Endothelial cell of umbilical vein (primary cell): ENCODE measurements at places on chromosomes 7 and 10. TPM values are rescaled to one million over a fixed set of nuclear protein-coding genes. Genes with fewer than 3 reads are reported as not detected.

Gene IDI2
- total RNA-seq, result not detected in 2 replicates

Gene MKX
- total RNA-seq, result not detected in 2 replicates

Gene FAM25C
- total RNA-seq, result not detected in 2 replicates

Gene CHN2
- 3.2 and 5.0 TPM in 2 replicates for total RNA-seq

Gene PDE6C
- not detected in 2 replicates for total RNA-seq

Gene KCND2
- total RNA-seq, result 0.05 TPM in 1 of 2 replicates, not detected in the other

Gene UBTD1
- 42.6 and 44.1 TPM in 2 replicates for total RNA-seq

Gene CUL2
- 45.3 and 47.5 TPM in 2 replicates for total RNA-seq
